Suppressor macrophage treated with lipopolysaccharide for 1 hour (primary cell): ENCODE measurements at places on chromosomes 7 and 10.

DNA sequence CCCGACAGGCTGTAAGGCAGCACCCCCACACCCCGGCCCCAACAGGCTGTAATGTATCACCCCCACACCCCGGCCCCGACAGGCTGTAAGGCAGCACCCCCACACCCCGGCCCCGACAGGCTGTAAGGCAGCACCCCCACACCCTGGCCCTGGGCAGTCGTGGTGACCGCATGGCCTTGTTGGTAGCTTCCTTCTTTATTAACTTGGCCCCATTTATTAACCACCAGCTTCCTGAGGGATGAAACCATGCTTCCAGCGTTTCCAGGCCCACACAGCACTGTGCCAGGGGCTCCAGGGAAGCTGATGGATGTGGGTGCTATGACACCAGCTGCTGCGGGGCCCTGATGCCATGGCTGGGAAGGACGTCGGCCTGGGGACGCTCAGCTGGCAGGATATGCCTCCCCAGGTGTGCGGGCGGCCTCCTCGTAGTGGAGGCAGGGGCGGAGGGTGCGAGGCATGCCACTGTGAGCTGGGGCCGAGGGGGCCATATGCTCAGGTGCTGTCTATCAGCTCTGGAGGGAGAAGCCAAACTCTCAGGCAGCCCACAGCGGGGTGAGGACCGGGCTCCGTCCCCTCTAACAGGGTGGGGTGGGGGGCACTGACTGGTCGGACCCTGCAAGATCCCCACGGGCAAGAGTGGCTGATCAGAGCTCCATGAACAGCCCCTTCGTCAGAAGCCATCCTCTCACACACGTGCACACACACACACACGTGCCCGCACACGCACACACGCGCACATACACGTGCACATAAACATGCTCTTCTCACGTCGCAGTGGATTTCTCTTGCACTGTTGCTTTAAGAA is 311.0 kb downstream of the PTPRN2 start:
- DNase-seq = no peak

DNA sequence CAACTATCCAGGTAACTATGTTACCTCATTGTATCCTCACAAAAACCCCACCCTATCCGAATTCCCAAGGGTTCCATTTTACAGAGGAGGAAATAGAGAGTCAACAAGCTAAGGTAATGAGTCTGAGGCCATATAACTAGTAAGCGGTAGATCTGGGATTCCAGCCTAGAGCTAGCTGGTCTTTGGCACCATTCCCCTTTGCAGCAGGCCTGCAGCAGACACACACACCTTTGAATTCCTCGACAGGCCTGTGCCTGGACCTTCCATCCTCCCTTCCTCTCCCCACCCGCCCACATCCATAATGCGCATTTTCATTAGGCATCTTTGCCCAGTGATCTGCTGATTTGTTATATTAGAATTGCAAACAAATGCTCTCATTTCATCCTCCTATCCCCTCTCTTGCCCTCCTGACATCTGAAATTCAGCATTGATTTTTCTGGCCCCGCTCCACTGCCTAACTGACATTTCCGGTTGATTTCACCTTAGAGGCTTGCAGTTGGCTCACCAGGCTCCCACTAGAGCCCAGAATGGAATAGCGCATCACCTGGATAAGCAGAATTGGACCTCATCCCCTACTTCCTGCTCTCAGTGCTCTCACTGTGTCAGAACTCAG is 129.5 kb downstream of the PLXNA4 start:
- DNase-seq = no peak

GRCh38 chr10:88467835-88468485 is 115.2 kb downstream of the RNLS start:
- DNase-seq = no peak

GRCh38 chr10:132774181-132774901 is 11.6 kb downstream of the NKX6-2 start:
- DNase-seq = no peak

GRCh38 chr7:156545979-156546378 is 94.6 kb upstream of the RNF32 start:
- DNase-seq = no peak

- DNase-seq = no peak
Observed at GRCh38 chr10:133019651-133020050, 68.1 kb upstream of the ADGRA1 start.

- no peak for DNase-seq
Observed at GRCh38 chr10:124336186-124336585, 82.5 kb downstream of the OAT start.

DNA sequence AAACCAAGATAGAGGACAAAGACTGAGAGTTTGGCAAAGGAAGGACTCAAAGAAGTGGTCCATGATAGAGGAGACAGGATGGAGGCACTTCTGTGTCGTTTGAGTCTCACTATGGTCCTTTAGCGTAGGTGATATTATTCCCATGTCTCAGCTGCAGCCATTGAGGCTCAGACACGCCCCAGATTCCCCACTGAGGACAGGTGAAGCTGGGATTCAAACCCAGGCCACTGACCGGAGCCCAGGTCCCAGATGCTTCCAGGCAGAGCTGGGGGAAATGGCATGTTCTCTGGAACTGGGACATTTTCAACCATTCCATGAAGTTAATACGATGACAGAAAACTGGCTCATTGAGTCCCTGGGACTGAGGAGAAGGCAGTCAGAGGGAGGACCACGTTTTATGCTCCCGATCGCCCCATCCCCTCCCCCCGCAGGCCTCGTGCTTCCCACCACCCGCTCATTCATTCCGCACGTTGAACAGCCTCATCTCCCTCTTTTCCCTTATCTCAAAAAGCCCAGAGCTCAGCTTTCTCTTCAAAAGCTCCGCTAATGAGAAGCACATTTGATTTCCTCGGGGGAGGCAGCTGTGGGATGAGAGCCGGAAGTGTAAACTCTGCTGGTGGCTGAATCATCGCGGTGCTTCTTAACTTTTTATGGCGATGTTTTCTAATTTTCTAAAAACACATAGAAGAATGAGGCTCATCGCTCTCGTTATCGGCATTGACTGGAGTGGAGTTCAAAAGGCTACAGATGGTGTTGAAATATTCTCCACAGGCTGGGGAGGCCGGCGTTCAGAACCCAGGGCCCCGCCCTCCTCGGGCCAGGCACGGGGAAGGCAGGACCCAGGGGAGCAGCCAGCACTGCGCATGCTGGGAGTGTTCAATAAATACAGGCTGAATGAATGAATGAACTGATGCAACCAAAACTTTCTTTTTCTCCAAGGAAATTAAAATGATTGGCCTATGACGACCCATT is 64.0 kb downstream of the OAT start:
- DNase-seq = peak; percentile 64

DNA sequence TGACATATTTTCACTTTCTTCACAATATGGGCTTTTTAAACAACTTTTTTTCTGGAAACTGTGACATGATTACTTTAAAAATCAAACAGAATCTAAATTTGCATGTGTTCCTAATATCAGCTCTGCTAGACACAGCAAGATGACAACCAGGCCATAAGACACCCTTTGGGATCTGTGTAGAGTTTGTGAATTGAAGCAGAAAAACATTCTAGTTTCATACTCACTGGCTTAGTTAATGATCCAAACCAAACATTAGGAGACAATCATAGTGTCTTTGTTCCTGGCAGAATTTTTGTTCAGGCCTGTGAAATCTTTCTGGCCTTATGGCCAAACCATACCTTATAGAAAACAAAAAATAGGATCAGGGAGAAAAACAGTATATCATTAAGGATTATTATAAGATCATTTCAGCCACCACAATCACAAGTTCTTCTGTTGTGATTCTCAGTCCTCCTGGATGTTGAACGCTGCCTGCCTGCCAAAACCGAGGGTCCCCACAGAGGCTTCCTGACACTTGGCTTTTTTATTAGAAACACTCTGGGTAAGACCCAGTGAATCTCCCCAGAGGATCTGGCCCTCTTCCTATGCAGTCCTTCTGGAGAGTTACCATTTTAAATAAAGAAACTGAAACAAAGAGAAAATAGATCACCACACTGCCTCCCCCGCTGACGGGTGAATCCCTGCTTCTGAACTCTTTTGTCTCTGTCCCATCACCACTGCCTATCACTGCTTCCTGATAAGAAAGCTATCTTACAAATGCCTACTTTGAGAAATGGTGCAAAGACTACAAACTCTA is 79.2 kb upstream of the PPP1R3C start:
- DNase-seq = no peak

DNA sequence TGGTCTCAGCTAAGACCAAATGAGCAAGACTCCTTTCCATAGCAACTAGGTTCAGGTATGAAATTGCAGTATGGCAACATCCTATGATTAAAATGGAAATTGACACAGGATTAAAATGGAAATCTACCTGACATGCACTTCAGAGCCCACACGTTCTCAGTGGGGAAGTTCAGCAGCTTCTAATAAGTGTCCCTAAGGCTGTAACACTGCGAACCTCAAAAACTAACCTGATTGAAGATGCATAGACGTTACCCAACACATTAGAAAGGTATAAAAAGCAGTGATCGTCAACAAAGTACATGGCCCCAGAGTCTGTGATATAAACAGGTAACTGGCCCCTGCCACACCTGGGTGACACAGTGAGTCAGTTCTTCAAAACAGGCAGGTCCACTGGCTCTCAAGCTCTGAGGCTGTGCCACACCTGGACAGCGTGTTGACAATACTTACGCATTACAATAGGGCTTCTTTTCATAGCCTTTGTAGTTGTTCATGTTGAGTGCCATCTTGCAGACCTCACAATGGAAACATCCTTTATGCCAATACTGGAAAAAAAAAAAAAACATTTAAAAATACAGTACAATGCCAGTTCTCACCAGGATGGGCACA is 274.9 kb upstream of the NEBL start:
- no peak for DNase-seq

- DNase-seq = peak; percentile 68
Observed at GRCh38 chr7:112789817-112790585, at the start of gene TMEM168. Gene TMEM168, minus strand, starts transcription at chr7:112790393. Its CDS starts 5,568 bp downstream, at chr7:112784825.

- DNase-seq = no peak
Observed at GRCh38 chr7:106057962-106058927, 53.9 kb downstream of the SYPL1 start.

GRCh38 chr10:124155781-124156435 is 62.5 kb upstream of the CHST15 start:
- no peak for DNase-seq

DNA sequence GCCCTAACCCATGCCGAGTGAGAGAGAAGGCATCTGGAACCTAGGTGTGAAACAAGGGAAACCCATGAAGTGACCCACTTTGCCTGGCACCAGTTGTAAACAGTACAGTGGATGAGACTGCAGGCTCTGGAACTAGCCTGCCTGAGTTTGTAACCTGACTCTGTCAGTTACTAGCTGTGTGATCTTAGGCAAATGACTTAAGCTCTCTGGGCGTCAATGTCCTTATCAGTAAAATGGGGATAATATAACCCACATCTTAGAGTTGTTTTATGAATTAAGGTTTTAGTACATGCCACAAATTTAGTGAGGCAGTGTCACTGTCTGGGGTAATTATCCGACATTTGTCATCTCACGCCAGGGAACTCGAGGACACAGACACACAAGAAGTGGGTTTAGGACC is 82.9 kb upstream of the AGK start:
- no peak for DNase-seq

DNA sequence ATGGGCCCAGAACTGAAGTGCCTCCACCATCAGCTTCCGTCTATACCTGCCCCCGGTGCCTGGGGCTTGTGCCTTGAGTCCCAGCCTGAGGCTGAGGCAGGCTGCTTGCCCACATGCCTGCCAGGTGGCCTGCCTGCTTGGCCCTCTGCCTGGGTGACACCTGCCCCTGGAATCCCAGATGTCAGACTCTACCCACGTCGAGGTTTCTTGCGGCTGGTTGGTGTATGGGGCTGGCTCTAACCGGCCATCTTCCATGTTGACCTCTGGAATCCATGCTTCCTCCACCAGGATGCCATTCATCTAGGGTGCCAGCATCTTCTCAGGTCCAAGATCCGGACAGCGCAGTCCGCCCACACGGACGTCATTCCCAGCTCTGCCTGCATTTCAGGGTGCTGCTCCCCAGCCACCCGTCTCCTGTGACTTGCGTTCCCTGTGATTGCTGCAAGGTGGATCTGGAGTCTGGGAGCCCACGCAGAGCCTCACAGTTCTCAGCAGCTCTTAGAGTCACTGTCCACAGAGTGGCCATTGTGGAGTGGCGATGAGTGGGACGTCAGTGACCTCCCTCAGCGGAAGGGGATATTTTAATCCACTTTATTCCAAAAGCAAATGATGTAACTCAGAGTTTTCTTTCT is 298.1 kb downstream of the TCERG1L start:
- DNase-seq = no peak

DNA sequence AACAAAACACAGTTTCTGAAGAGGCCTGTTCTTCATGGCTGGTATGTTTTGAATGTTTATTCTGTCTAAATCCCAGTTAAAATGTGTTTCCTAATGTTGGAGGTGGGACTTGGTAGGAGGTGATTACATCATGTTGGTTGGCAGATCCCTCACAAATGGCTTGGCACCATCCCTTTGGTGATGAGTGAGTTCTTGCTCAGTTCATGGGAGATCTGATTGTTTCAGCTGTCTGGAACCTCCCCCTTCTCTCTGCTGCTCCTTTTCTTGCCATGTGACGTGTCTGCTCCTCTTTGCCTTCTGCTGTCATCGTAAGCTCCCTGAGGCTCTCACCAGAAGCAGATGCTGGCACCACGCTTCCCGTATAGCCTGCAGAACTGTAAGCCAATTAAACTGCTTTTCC is 383.6 kb upstream of the TPK1 start:
- DNase-seq = no peak

DNA sequence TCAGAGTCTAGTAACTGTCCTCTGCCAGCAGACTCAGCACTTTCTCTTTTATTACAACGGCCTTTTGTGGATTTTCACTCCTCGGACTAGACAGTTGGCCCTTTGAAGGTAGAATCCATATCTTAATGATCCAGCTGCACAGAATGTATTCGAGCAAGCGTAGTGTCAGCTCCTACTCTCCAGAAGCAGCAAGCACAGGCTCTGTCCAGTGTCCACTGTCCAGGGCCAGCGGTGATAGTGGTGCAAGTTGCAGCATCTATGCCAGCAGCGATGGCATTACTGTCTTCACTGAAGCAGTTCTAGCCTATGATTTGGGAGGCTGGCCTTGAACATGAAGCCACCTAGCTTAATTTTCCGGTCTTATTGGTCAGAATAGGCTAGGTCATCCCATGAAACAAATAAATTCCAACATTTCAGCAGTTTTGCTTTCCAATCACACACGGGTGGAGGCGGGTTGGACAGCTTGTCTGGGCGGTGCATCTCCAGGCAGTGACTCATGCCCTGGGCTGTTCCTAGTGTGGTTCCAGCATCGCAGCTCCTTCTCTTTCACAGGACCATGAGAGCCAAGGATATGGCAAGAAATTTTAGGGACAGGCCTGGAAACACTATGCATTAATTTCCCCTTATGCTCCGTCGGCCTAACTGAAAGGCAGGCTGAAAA is 108.6 kb upstream of the KCNMA1 start:
- DNase-seq = peak; percentile 30

DNA sequence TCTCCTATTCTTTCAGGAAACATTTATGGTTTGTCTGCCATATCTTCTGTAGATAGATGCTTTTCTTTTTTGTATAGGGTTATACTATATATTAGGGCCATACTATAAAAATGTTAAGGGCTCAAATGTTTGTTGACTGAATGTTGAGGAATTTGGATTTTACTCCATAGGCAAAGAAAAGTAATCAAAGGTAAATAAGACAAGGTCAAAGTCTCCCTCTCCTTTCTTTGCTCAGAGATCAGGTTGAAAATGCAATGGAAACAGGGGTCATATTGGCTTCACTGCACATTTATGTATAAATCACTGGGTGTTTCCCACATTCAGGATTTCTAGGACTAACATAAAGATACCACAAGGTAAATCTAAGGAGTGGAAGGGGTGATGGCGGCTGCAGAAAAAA is 291.4 kb upstream of the FZD8 start:
- no peak for DNase-seq
